ENCODE measurements at places on chromosomes 5 and 9. TPM values are rescaled to one million over a fixed set of nuclear protein-coding genes. Genes with fewer than 3 reads are reported as not detected.

The LRRC14B gene
- not detected for total RNA-seq

The TAS2R1 gene
- not detected for total RNA-seq

The RNF208 gene
- 0.14 TPM for total RNA-seq

The MAP3K1 gene
- 55.1 TPM for total RNA-seq

The LHX3 gene
- total RNA-seq, result not detected
